ENCODE measurements at places on chromosomes 11 and 22. TPM values are rescaled to one million over a fixed set of nuclear protein-coding genes. Genes with fewer than 3 reads are reported as not detected.

YDJC gene
- 34.6 TPM for total RNA-seq

SMIM35 gene
- total RNA-seq = not detected

CCDC89 gene
- total RNA-seq = 1.2 TPM

PPP2R1B gene
- total RNA-seq = 29.0 TPM

RPS6KB2 gene
- total RNA-seq = 35.2 TPM

ALDH3B1 gene
- total RNA-seq = 218 TPM

DNA sequence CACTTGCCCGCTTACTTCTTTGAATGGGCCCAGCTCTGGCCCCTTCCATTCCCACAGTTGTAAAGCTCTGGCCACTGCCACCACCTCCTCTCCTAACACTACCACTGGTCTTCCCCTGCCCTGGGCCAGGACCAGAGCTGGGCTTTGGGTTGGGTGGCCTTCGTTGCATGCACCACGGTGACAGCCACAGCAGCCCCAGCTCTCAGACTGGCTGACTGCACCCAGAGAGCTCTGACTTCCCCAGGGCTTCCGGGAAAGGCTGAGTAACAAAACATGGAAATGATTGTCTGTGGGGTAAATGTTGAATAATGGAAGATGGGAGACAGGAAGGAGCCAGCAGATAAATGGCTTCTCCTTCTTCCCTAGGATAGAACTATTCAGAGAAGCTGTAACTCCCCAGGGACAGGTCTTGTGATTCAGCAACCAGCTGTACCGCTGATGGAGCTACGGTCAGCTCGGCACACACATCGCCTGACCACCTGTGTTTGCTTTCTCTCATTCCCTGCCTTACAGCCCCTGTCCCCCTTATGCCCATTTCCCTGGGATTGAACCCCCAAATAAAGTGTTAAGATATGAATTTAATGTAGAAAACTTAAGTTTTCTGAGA is 27.6 kb downstream of the SCN4B start:
- H3K36me3 ChIP-seq = no peaks in the 10 kb centered on the region
- H3K27me3 ChIP-seq = no peaks in the 10 kb centered on the region

DNA sequence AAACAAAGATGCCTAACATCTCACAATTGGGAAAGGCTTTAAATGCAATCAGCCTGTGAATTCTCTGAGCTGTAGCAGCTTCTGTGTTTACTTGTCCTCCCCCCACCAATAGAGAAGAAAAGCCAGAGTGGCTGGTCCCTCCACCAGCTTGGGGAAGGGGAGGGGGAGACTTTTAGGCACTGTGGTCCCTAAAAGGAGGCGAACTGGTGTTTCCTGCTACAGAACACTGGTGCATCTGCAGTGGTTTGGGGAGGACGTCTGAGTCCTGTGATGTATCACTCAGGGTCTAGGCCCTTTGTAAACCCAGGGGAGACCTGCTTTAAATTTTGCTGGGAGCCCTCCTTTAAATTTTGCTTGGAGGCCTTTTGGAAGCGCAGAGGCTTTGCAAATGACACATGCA is 16.9 kb downstream of the TNRC6B start:
- H3K4me3 ChIP-seq = no peak overlapping the region
- peaks cover 22% of the 10 kb centered on the region for H3K4me1 ChIP-seq
- no peaks in the 10 kb centered on the region for H3K36me3 ChIP-seq
- DNase-seq = no peak
- no peaks in the 10 kb centered on the region for H3K27me3 ChIP-seq
- H3K27ac ChIP-seq = no peak overlapping the region

GRCh38 chr11:45384711-45385241 is 98.6 kb upstream of the SYT13 start:
- no peaks in the 10 kb centered on the region for H3K36me3 ChIP-seq
- H3K4me1 ChIP-seq = no peaks in the 10 kb centered on the region
- H3K27me3 ChIP-seq = no peaks in the 10 kb centered on the region
- H3K4me3 ChIP-seq = no peak overlapping the region
- no peak overlapping the region for H3K27ac ChIP-seq

DNA sequence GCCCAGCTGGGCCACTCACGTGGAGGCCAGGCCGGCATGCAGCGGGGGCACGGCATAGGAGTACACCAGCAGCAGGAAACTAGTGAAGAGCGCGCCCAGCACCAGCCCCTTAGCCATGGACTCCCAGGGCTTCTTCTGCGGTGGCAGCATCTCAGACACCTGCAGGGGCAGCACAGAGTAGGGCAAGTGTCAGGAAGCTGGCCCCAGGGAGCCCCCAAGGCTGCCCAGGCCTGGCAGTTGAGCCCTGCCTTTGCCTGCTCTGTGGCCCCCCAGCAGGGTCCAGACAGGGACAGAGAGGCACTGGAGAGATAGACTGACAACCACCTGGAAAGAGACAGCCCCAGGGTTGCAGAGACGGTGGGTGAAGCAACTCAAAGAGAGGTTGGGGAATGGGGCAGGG is 10.7 kb upstream of the SEC14L6 start:
- H3K4me3 ChIP-seq = no peak overlapping the region
- DNase-seq = no peak
- H3K27ac ChIP-seq = no peak overlapping the region

DNA sequence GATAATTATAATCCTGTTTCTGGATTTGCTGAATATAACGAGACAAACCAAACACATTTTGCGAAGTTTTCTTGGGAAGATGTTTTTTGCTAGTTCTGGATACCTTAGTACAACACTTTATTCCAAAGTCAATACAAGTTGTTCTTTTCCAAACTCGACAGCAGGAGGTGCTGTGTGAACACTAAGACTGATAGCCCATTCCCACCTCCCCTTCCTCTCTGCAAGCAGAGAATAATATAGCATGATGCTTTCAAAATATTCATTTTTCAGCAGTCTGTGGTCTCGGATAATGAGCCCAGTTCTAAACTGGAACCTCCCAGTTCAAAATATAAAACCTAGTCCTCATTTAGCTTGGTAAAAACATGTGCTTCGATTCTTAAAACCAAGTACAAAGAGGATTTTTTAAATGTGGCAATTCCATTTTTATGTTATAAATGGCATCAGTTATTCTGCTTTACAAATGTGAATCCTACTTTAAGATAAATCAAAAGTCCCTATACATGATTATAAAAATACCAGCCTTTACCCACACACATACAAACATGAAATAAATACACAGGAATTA is 129.1 kb downstream of the DCDC1 start:
- no peaks in the 10 kb centered on the region for H3K4me1 ChIP-seq
- H3K36me3 ChIP-seq = no peaks in the 10 kb centered on the region
- no peak for DNase-seq

- no peak overlapping the region for H3K27ac ChIP-seq
- DNase-seq = no peak
- no peak overlapping the region for H3K4me3 ChIP-seq
These were observed 19.0 kb upstream of the RELT start for GRCh38 chr11:73356979-73357860.

DNA sequence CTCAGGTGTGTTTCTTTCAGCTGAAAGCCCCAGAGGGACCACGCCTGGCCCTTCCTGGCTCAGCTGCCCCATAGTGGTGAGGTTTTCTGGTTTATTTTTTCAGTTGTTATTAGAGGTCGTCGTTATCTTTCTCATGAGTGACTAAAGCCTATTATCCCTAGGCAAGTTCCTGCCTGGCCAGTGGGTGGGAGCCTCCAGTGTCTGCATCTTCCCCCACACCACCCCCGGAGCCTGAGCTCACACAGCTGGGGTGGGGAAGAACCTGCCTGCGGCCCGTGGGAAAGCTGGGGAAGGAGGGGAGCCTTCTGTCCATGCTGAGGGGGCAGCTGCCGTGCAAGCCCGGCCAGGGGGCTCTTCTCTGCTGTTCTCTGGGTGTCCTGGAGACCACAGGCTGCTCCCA is 24.3 kb upstream of the PPFIA1 start:
- no peak for DNase-seq
- no peaks in the 10 kb centered on the region for H3K27me3 ChIP-seq
- no peaks in the 10 kb centered on the region for H3K36me3 ChIP-seq
- H3K27ac ChIP-seq = no peak overlapping the region
- no peak overlapping the region for H3K4me3 ChIP-seq

DNA sequence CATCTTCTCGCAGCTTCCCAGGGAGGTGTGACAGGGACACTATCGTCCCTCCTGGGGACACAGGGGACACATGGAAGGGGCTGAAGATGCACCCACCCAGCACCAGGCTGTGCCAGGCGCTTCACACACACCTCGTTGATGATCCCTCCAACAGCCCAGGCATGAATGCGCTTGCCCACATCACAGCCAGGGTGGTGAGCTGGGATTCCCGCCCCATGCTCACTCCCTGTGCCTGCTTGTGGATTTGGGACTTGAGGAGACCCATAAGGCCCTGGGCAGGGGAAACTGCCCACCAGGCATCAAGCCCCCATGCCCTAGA is 57.8 kb downstream of the OTOG start:
- no peak overlapping the region for H3K27ac ChIP-seq
- H3K27me3 ChIP-seq = no peaks in the 10 kb centered on the region
- H3K4me3 ChIP-seq = no peak overlapping the region
- no peaks in the 10 kb centered on the region for H3K36me3 ChIP-seq
- no peak for DNase-seq

DNA sequence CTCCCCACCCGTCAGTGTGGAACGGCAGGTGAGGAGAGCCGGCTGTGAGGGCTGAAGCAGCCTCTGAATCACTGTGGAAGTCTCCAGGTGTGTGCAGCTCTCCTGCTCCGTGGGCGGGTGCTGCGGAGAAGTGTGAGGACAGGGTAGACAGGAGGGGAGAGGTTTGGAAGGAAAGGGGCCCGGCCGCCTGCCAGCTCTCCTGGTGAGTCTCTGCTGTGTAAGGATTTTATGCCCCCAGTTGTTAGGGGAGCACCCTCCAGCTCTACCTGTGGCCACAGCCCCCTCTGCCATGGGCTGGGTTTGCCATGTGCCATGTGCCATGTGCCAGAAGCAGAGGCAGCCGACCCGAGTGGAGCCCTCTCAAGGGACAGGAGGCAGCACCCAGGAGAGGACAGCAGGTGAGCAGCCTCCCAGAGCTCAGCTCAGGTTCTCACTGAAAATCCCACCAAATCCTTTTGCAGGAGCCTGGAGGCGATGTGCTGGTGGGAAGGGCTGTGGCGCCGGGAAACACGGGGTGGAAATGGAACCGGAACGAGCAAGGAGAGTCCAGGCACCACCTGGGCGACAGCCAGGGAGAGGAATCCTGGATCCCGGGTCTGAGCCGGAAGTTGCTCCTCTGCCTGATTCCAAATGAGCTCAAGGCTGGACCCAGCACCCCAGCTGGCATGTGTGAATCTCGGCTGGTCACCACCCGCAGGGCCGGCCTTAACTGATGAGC is 804.4 kb downstream of the BRD1 start:
- H3K27me3 ChIP-seq = no peaks in the 10 kb centered on the region
- H3K4me1 ChIP-seq = peaks cover 12% of the 10 kb centered on the region
- H3K36me3 ChIP-seq = no peaks in the 10 kb centered on the region

GRCh38 chr11:46599340-46600193 is 5.7 kb upstream of the AMBRA1 start:
- DNase-seq = no peak
- H3K36me3 ChIP-seq = no peaks in the 10 kb centered on the region
- no peak overlapping the region for H3K4me3 ChIP-seq
- no peaks in the 10 kb centered on the region for H3K4me1 ChIP-seq
- H3K27me3 ChIP-seq = no peaks in the 10 kb centered on the region

DNA sequence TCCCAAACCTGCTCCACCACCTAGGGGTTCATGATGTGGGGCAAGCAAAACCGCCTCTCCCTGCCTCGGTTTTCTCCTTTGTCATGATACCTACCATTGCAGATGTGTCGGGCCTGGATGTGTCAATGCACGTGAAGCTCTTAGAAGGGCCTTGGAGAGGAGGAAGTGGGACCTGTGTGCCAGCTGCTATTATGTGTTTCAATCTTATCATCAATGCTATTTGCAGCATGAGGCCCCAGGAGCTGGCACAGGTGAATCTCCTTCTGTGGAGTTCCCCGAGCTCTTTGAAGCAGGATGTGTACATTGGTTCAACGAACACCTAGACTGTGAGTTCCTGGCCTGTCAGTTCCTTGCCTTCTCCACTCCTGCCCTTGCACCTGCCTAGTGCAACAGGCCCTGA is 331.6 kb downstream of the CTTN start:
- H3K27me3 ChIP-seq = no peaks in the 10 kb centered on the region
- no peak overlapping the region for H3K27ac ChIP-seq
- no peak for DNase-seq
- H3K36me3 ChIP-seq = no peaks in the 10 kb centered on the region

DNA sequence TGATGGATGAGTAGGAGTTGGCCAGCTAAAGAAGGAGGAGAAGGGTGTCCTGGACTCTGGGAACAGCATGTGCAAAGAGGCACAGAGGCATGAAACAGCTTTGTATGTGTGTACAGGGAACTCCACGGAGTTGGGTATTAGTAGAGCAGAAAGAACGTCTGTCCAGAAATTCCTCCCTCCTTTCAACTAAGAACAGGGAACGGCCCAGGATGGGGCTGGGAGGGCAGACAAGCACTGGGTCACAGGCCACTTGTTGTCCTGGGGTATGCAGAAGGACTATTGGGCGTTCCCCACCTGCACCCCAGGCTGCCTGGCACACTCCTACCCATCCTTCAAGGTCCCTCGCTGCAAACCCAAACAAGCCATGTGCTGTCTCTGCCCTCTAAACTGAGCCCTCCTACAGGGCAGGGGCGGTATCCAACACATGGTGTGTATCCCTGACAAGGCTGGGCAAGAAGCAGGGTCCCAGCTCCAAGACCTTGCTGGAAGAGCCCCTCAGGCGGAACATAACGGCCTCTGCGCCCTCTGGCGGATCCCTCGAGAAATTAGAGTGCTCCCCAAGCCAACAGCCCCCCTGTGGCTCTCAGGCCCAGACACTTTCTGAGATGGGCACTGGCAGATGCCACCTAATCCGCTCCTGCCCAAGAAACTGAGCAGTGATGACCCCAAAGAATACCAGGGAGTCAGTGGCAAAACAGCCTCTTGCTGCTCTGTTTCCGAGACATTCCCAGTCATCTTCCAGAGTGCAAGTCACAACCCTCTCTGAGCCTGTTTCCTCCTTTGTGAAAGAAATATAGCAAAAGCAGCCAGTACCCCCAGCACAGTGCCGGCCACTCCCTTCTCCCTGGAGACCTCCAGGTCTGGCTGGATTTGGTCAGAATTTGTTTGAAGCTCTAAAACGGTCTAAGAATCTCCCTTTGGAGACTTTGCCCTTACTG is 1.6 kb upstream of the ELFN2 start:
- H3K4me1 ChIP-seq = peaks cover 13% of the 10 kb centered on the region
- DNase-seq = no peak
- H3K36me3 ChIP-seq = no peaks in the 10 kb centered on the region
- H3K4me3 ChIP-seq = no peak overlapping the region
